ENCODE measurements at places on chromosomes 3 and 15.

GRCh38 chr3:127967316-127967715 lies 52.3 kb downstream of the KBTBD12 start:
- no peak for DNase-seq

DNA sequence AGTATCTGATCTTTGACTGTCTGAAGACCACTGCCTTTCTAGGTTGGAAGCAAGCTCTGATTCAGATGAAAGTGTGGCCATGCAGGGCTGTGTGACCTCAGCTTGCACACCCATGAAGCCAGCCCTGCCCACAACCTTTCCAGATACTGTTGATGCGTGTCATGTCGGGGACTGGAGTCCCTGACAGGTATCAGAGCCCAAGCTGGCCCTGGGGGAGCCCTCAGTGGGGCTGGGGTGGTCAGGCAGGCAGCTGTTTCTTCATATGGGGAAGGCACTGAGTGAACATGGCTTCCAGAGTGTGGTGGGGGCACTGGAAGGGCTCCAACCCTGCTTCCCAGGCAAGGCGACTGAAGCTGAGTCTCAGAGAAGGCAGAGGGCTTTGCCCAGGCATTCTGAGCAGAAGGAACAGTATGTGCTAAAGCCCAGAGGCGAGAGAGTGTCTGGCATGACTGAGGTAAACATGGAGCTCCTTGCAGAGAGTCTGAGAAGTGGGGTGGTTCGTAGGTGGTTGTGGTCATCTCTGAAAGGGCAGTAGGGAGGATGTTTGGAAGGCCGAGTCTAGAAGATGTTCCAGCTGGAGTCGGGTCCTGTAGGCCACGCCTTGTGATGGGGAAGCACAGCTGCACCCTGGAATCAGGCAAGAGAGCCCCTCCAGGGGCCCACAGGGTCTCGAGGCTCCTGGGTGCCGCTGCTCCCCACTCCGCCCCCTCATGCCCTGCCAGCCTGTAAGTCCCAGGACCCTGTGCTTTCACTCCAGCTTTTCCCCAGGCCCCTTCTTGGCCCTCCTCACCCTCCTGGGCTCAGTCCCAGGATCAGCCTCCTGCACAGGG lies 122.2 kb downstream of the EEFSEC start:
- no peak for DNase-seq

GRCh38 chr3:27935492-27935891 lies 213.4 kb upstream of the EOMES start:
- DNase-seq = no peak

DNA sequence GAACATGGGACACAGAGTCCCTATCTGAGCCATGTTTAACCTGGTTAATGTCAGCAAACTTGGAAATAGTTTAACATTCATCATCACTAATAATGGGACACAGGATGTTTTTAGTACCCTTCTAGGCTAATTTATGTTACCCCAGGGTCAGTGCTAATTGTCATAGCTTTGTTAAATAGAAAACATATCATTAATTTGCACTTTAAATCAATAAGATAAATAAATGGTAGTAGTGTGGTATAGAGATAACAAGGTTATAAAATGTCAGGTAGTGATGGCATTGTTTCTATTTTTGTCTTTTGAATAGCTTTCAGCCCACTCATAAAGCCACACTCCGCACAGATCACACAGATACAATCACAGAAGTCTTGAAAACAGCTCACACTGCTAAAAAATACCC lies 534.9 kb downstream of the MECOM start:
- DNase-seq = no peak

DNA sequence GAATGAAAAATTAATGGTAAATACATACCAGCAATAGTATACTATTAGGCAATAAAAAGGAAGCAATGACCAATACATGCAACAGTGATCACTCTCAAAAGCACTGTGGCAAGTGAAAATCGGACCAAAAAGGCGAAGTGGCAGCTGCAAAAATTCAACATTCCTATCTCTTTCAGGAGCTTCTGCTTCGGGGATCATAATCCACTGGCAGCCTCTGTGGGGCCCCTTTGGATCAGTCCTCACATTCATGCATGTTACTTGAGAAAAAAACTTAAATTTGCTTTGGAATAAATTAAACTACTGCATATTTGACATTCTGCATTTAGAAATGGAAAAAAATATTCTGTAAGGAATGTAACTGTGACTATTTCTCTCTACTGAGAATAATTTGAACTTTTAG lies 425.6 kb downstream of the NR2F2 start:
- DNase-seq = no peak

GRCh38 chr15:79962178-79962577 lies 8.8 kb downstream of the BCL2A1 start:
- no peak for DNase-seq

DNA sequence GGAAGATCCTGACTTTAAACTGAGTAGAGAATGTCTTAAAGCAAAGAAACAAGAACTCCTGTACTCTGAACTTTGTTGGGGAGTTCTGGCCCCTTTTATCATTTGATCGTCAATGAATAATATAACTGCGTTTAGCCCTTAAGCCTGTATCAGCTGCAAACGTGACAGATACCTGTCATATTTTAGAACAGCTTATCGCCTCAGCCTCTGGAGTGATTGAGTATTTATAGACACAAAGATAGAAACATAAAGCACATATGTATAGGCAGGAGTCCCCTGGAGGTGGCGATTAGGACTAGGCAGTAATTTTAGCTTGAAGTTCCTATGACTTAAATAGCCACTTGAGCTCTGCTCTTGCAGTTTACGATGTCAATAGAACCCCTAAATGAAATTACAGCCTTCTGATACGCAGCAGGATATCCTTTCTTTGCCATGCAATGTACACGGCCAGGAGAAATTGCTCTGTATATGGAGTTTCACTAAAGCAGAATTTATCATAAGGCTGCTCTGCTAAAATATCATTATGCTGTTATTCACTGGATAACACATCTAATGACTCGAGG lies 321.8 kb downstream of the TIGIT start:
- no peak for DNase-seq

GRCh38 chr3:43861635-43862034 lies 170.9 kb downstream of the ABHD5 start:
- peak; percentile 19 for DNase-seq
